Uterus (tissue), 4 donors: ENCODE measurements at places on chromosomes 1 and 21.

DNA sequence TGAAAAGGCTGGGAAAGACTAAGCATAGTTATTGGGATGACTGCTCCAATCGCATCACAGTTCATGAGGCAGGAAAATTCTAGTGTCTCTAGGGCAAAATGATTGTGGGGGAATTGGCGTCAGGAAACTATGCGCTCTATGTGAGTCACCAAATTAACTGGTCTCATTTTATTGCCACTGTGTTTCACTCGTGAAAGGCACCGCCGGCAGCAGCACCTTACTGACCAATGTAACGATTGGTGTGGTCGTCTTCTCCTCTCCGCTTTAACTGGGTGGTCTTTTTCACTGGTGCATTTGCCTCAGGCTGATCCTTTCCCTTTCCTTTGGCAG lies 83.5 kb downstream of the SPAG17 start:
- DNase-seq: no peak

DNA sequence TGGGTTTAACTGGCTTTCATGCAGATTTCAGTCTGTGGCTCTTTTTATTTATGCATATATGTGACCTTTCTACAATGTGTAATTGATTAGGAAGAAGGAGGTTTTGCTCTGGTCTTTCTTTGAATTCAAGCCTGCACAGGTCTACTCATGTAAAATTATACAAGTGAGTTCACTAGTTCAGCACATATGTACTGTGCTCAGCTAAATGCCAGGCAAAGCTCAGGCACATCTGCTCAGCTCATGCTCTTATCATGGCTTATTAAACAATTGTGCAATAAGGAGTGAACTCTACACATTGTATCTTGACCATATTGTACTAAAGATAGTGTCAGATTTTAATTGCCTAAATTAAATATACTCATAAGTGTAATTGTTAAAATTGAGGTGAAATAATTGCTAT lies 378.4 kb downstream of the ADGRL2 start:
- DNase-seq: no peak

DNA sequence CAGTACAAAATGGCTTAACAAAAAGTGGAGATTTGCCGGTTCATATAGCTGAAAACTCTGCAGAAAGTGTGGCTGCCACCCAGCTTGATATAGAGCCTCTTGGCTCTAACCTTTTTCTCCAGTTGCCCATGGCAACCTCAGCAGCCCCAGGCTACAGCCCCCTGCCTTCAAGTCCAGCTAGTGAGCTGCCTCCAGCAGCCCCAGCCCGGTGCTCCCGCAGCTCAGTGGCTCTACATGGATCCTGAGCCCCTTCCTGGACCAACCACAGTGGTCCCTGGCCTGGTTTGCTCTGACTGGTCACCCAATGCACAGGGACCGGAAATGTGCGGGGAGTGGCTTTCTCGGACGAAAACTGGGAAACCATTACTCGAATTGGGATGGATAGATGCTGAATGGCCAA lies 13.3 kb upstream of the ATF3 start:
- DNase-seq: no peak

DNA sequence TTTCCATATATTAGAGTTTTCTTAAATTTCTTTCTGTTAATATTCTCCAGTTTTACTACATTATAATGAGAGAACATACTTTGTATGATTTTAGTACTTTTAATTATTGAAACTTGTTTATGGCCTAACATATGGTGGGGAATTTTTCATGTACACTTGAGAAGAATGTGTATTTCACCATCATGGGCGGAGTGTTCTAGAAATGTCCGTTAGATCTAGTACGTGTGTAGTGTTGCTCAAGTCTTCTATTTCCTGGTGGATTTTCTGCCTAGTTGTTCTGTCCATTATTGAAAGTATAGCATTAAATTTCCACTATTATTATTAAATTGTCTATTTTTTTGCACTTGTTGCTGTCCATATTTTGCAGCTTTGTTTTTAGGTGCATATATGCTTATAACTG lies 64.0 kb upstream of the RGS21 start:
- no peak for DNase-seq

DNA sequence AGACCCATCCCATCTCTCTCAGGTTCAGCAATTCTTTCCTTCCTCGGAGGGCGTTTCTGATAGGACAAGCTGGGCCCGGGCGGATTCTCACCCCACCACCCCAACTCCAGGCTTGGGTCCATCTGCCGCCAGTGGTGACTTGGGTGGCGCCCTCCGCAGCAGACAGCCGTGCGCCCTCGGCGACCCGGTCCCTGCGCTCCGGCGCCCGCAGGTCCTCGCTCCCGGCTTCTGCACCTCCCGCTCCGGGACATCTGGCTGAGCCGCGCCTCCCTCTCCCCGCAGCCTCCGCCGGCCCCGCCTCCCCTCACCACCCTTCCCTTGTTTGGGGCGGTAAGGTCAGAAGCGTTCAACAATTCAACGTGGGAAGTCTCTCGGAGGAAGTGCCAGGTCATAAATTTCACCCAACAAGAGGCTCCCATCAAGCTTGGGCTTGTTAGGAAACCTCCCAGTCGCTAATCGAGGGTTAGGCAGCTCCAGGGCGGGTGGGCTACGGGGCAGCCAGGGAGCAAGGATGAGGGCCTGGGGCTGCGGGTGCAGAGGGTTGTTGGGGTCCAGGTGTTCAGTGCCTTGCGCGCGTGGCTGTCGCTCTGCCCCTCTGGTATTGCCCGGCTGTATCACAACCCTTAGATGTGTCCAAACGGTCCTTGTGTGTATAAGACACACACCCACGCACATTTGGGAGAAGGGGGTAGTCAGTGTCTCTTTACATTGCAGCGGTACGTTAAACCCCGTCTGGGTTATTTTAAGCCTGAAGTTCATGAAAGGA lies 39.8 kb downstream of the OLIG1 start:
- no peak for DNase-seq

DNA sequence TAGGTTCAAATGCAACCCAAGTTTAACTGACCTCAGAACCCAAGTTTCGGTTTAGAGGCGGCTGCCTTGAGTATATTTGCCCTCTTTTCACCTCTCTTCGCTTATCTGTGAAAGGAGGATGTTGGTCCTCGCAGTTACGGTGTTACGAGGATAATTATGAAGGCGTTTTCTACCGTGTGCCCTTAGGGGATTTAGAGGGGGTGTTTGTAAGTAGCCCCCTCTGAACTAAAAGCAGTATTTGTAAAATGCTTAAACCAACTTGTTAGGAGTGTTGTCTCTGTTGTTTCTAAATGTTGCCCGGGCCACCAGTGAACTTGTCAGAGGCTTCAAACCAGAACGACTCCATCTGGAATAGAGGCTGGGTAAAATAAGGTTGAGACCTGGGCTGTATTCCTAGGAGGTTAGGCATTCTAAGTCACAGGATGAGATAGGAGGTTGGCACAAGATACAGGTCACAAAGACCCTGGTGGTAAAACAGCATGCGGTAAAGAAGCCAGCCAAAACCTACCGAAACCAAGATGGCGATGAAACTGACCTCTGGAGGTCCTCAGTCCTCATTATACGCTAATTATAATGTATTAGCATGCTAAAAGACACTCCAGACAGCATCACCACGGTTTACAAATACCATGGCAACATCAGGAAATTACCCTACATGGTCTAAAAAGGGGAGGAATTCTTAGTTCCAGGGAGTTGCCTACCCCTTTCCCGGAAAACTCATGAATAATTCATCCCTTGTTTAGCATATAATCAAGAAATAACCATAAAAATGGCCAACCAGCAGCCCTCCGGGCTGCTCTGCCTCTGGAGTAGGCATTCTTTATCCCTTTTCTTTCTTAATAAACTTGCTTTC lies 1.0 kb upstream of the PSRC1 start:
- DNase-seq: no peak

DNA sequence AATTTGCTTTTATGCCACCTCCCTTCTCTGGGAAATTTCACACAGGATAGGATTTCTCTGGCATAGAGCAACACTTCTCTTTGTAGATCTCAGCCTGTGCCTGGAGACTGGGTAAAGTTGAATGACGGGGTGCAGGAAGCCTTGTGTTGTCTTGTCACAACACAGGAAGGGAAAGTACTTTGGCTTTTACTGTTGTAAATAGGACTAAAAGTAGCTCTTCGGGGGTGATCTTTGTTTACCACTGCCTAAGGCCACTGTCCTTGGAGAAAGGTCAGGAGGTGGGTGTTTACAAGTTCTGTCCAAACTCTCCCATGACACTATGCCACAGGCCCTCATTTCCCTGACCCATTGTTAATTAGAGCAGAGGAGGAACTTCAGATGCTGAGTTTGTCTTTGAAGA lies 139.7 kb downstream of the FGGY start:
- no peak for DNase-seq

GRCh38 chr1:241972703-241973369 lies 15.3 kb downstream of the BECN2 start:
- no peak for DNase-seq

- DNase-seq: peak; percentile 65
Observed at GRCh38 chr1:92804721-92805201, 19.9 kb upstream of the EVI5 start.

- no peak for DNase-seq
Observed at GRCh38 chr1:162353702-162354101, 23.0 kb downstream of the SPATA46 start.

- DNase-seq: no peak
Observed at GRCh38 chr1:162215902-162216301, 146.4 kb downstream of the NOS1AP start.

- no peak for DNase-seq
Observed at GRCh38 chr1:160662910-160663309, 16.1 kb upstream of the SLAMF1 start.

DNA sequence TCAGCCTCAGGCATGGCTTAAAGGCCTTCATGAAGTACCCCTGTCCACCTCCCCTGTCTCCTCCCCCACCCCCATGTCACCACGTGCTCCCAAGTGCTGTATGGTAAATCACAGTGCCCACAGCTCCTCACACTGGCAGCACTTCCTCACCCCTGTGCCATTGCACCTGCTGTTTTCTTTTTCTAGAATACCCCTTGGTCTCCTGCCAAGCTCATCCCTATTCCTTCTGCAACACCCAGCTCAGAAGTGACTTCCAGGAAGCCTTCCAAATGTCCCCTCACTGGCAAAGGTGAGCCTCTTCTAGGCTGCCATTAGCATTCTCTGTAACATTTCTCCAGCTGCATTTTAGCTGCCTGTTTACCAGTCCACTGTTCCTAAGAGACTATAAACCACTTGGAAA lies 9.4 kb downstream of the AKNAD1 start:
- no peak for DNase-seq

DNA sequence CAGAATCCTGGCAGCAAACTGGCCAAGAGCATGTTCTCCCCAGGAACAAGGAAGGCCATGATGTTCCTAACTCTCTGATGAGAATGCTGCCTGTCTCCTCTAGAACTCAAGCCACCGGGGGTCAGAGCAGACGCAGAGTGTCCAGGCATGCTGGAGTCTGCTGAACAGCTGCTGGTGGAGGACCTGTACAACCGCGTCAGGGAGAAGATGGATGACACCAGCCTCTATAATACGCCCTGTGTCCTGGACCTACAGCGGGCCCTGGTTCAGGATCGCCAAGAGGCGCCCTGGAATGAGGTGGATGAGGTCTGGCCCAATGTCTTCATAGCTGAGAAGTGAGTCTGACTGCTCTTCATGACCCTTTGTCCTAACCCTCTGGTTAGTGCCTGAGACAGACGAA lies 23.4 kb downstream of the STYXL2 start:
- DNase-seq: no peak

DNA sequence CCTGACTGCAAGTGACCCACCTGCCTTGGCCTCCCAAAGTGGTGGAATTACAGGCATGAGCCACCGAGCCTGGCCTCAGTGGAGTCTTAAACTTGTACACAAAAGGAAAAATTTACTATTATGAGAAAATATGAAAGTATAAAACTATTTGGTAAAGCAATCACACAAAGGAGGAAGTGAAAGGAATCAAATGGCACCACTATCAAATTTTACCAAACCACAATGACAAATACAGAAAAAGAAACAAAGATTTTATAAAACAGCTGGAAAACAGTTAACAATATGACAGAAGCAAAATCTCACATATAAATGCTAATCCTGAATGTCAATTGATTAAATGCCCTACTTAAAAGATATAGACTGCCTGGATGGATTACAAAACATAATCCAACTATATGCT lies 42.1 kb upstream of the NEGR1 start:
- DNase-seq: no peak

GRCh38 chr1:87853576-87854351 lies 525.1 kb downstream of the LMO4 start:
- no peak for DNase-seq

DNA sequence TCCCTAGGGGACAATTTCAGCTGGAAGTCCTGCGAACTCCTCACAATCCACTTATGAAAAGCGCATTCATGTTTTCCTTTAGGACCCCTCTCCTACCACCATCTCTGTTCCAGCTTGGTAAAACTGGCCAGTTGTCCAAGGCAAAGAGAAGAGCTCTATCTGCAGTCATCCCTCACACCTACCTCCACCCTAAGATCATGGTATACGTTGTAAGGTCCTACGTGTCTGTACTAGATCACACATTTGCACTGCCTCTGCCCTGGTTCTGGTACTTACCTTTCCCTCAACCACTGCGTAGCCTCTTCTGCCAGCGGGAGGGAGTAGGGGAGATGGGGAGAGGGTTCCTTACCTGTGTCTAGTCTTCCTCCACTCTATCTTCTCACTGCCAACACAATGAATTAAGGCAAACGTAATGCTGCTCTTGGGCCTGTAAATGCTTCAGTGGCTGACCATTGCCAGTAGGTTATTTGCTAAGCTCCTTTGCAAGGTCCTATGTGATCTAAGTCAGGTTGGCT lies 739 bp upstream of the NUP133 start:
- no peak for DNase-seq

DNA sequence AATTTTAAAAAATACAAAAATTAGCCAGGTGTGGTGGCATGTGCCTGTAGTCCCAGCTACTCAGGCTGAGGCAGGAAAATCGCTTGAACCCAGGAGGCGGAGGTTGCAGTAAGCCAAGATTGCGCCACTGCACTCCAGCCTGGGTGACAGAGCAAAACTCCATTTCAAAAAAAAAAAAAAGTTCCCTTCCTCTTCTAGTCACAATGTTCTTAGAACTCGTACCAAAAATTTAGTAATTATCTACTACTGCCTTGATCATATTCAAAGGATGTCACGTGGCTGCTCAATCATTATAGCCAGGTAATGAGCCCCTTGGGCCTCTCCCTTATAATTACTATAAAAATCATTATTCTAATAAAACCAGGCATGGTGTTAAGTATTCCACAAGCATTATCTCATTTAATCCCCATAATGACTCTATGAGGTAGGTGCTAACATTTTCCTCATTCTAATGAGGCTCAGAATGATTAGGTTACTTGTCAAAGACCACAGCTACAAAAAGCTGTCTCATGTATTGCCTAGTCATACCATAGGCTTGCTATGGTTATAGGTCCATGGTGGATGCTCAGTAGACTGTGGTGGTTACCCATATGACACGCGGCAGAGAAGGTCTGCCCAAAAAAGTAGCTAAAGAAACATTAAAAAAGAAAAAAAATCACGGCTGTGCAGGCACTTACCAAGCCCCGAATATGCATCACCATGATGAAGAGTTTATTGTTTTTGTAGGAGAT lies 15.5 kb upstream of the PPP1R15B start:
- DNase-seq: peak; percentile 4

DNA sequence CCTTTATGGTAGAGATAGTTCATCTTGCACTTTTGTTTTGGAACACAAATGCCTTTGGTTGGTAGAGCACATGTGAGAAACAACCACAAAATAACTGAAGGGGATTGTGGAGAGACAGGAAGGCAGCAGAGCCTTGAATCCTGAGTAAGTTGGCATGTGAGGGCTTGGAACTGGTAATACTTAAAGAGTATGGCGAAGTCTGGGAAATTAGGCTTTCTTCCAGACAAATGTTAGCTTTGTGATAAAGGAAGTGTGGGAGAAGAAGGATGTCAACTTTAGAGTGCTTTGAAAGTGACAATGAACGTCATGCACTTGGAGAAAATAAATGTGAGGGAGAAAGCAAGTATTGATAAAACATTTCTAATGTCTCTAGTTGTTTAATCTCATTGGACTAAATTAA lies 476.3 kb upstream of the ZRANB2 start:
- no peak for DNase-seq

- peak; percentile 86 for DNase-seq
Observed at GRCh38 chr1:225845571-225846259, 35.8 kb downstream of the EPHX1 start.
